Urinary bladder (tissue), 4 donors: ENCODE measurements at places on chromosomes 2 and 18. TPM values are rescaled to one million over a fixed set of nuclear protein-coding genes. Genes with fewer than 3 reads are reported as not detected.

Gene TM4SF20
- not detected for polyA plus RNA-seq

Gene SIX2
- 1.7 TPM for polyA plus RNA-seq

Gene OTOS
- not detected for polyA plus RNA-seq

DNA sequence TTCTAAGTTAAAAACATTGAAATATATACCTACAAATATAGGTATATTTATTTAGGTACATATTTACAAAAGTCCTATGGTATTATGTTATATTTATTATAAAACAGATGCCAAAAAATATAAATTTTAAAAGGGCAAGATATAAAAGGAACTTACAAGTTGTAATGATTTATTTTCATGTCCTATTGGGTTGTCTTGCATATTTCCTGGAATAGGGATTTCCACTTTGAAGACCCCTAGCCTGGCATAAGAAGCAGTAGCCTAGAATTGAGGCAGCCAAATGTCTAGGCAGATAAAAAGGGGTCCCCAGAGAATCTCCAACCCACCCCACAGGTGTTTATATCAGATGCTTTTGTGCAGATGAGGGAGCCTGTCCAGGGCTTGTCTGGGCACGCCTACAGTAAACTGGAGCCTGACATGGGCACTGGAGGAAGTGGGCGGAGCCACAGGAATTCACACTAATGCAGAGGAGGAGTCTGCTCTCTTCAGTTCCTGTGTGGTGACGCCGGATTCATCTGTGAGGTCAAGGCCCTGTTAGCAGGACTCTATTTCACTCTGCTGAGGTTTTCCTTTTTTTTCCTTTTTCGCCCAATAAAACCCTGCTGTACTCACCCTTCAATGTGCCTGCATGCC is 1088.9 kb upstream of the PIK3C3 start:
- DNase-seq, result no peak

- DNase-seq, result no peak
Measured at GRCh38 chr2:191126386-191127085, 24.3 kb downstream of the STAT4 start.

- DNase-seq, result no peak
Measured at GRCh38 chr2:46873604-46874068, 42.0 kb downstream of the MCFD2 start.

GRCh38 chr2:196413821-196414274 is 225.7 kb upstream of the CCDC150 start:
- no peak for DNase-seq

DNA sequence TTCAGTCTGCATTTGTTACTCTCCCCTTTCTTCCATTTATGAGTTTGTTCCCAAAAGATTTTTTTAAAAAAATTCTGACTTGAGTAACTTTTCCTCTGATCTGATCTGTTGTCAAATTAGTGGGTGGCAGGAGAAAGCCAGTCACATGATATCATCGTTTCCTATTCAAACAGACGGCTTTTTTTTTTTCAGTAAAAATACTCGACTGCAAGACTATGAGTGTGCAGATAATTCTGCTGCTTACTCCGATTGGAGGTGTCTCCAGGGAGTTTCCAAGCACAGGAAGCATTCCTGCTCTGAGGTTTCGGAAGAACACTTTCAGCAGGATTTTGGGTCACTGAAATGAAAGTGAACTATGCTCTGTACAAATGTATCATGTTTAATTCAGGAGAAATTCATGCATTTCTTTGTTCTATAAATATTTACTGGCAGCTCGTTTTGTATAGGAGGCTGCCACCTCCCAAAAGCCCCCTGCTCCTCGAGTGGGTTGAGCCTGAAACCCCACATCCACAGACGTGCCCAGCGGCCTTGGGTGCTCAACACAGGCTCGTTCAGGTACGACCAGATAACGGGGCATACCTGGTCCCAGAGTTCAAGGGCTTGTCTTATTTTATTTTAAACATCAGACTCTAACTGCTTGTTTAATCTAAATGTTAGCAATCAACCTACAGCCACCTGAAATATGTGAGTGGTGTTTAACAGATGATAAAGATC is 126.9 kb upstream of the ZNF516 start:
- DNase-seq, result no peak

DNA sequence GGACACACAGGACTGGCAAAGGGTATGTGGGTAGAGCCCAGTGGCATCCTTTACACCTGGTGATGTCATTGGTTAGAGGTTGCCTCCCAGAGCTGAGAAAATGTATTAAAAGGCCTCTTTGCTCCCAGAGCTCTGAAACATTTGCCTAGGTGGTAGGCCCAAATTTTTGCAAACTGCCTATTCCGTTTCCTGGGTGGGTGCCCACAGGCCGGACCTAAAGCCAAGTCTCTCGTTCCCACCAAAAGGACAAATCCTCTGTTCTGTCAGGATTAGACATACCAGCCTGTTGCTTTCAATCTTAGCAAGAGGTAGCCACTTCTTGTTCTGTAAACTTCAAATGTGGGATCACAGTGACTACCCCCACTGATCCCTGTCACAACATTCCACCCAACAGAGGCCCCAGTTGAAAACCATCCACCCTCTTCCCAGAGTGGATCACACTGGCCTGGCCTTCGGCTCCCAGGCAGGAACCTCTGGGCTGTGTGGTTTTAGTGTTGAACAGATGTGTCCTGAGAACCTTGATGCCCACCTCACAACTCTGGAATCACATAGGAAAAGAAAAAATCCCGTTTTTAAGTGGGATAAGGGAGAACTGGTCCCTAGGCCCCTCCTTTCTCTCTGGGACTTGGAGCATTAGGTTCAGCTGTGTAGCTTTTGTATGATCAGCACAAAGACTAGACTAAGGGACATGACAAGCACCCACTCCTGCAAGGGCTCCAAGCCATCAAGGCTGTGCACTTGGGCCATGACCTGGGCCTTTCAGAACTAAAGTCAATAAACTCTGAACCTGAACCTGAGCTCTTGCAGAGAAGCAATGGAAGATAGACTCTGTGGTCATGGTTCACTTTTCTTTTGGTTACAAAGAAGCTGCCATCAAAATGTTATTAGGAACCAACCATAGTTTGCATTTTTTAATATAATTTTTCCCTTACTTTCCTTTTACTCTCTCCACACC is 211.3 kb downstream of the CYP26B1 start:
- no peak for DNase-seq

DNA sequence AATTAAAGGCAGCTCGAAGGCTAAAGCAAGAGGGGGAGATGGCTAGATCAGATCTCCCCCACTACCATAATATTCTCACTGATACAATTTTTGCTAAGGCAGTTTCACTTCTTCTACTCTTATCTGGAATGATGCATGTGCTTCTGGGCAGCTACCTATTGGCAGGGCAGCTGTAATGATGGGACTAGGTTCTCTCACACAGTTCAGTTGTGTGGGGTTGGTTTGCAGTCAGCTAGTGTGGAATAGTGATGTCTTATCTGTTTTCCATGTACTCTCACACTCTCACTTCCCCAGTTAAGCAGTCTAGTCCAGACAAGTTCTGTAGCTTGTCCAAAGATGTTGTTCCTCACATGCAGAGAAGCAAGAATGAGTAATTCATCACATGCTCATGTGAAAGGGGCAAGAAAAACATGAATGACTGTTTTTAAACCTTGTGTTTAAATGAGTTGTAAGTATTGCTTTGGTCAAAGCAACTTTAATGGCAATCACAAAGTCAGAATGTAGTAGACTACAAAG is 836.1 kb downstream of the CBLN2 start:
- no peak for DNase-seq
